ENCODE measurements at places on chromosomes 2 and 18.

GRCh38 chr2:200469708-200470211 lies 40.1 kb downstream of the KCTD18 start:
- DNase-seq = no peak

DNA sequence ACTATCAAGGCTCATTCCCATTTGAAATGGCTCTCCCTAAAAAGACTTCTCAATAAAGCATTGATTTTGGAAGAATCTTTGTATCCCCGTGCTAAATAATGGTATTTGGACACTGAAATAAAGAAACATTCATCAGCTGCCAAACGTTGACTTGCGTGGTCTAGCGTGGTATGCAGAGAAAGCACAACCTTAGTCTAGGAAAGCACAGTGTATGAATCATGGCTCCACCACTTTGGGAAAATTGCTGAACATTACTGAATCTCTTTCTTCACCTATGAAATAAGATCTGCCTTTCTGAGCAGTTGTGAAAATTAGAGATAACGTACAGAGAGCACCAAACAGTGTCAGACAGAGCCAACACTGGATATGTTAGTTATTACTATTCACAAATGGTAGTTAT lies 353.9 kb downstream of the SS18 start:
- no peak for DNase-seq

DNA sequence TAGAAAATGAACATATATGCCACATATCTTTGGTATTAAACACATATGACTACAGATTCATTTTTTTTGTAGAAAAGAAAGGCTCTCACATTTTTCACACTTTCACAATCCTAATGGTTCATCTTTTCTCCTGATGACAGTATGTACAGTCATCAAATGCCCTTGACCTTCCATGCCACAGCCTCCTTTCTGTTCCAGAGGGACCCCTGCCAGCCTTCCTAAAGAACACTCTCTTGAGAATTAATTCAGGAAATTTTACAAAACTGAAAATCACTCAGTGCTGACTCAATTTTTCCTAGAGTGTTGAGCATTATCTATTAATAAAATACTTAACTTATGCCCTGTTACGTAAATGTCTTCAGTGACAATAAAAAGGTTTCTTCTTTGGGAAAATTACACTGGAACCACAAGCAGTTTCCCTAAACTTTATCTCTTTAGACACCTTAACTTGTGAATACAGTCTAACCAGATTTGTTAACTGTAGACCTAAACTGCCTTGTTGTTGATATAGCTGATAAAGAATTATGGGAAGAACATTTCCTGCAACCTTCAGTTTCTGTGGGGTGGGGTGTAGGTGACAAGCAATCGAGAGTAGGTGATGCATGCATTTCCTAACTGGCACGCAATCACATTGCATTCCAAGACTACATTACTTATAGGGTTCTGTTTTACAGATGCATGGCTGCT lies 15.3 kb upstream of the ACOXL start:
- DNase-seq = no peak

GRCh38 chr2:164595031-164595430 lies 26.3 kb downstream of the GRB14 start:
- no peak for DNase-seq

GRCh38 chr2:27152796-27153464 lies 4.1 kb downstream of the TCF23 start:
- no peak for DNase-seq

DNA sequence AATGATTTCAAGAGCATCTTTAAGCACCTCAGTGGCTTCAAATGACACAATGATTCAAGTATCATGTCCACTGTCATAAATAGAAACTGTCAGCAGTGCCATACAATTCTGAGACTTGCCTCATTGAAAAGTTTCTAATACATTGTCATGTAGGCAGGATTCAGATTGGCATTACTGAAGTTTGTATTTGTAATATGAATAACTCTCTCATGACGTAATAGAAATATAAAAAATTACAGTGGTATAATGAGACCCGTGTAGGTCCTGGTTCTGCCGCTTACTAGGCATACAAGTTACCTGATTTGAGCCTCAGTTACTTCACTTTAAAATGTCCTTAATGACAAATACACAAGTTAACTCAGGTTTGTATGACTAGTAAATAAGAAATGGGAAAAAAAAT lies 1536.2 kb upstream of the NXPH2 start:
- no peak for DNase-seq

DNA sequence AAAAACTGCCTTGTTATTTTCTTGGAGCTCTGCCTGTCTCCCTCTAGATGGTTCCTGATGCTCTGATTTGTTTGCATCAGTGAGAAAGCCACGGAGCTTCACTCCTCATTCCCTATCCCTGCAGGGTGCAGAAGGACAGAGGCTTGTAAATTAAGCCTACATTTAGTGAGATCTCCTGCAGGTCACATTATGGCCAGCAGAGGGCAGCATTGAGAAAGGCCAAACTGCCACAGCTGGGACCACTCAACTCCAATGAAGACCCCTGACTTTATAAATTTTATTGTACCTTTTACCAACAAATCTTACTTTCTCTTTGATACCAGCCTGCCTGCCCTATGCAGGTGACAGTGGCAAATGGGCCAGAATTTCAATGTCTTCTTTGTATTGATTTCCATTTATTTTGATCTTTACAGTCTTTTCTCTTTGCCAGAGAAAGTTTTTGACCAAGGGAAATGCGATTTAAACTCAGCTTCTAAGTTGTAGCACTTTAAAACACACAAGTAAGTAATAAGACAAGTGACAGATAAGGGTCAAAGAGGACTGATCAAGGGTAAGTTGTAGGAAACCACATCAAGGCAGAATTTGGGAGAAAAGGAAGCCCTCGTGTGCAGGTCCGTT lies 1029.1 kb upstream of the KLHL29 start:
- DNase-seq = no peak

Measured in NCI-H1092 (cell line).